NCI-H2171 treated with DMSO at 0.1 percent for 48 hours (cell line): ENCODE measurements at places on chromosomes 3 and 15.
A peak's percentile ranks its signal among the peaks of the same experiment; 100 is the strongest.

GRCh38 chr3:124685481-124685880, 44.8 kb upstream of the UMPS start:
- no peak for DNase-seq

DNA sequence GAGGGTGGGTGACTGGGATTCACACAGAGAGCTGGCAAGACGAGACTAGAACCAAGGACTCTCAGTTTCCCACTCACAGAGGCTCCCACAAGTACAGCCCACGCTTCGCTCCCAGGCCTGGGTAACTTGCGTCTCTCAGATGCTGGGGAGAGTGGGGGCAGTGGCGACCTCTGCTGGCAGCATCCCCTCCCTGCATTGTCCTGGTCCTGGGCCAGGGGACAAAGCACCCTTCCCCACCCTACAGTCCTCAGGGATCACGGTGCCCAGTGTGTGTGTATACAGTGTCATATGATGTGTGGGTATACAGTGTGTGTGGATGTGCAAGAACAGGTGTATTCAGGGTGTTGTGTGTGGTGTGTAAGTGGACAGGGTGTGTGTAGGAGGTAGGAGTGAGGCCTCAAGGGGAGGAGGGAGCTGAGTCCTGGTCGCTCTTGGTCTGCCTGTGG, 12.8 kb downstream of the VILL start:
- DNase-seq, result no peak

- peak; percentile 82 for DNase-seq
These were observed 205.7 kb upstream of the ZPLD1 start for GRCh38 chr3:102229062-102229655.

- DNase-seq, result peak; percentile 72
These were observed 106.7 kb upstream of the TNIK start for GRCh38 chr3:171566803-171567422.

- no peak for DNase-seq
These were observed 72.7 kb upstream of the UBE2E2 start for GRCh38 chr3:23130406-23130805.

DNA sequence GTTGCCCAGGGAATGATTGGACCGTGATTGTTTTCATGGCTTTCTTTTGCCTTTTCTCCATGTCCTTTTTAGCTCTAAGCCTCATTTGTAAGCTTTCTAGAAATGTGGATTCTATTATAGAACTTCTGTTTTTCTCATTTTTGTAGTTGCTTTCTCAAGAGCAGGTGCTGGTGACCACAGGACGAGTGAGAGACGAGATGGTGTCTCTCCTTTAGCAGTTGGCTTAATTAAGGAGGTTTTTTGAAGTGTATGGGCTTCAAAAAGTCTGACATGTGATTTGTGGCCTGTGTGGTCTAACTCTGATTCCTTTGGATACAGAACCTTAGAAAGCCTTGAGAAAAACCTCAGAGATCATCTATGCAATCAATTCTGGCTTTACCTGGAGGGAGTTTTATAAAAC, 292.8 kb downstream of the LPP start:
- DNase-seq, result no peak

GRCh38 chr3:139774560-139775302, 97.0 kb upstream of the NMNAT3 start:
- peak; percentile 96 for DNase-seq
